ENCODE measurements at places on chromosomes 12 and 14. TPM values are rescaled to one million over a fixed set of nuclear protein-coding genes. Genes with fewer than 3 reads are reported as not detected.

DNA sequence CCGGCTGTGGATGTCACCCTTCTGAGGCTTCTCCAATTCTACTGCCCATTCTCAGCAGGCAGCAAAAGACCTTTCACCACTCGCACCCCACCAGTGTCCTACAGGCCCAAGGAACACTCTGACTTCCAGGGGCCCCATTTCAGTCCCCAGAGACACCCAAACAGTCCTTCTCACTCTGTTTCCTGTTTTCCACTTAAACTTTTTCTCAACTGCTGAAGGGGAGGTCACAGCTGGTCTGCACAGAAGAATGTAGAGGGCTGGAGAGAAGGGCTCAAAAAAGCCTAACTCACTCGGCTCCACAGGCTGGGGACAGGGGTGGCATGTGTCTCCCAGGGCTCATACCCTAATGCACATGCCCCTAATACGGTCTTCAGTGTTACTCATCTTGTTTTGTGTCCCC, 4.2 kb upstream of the DTX1 start:
- DNase-seq, result no peak

DNA sequence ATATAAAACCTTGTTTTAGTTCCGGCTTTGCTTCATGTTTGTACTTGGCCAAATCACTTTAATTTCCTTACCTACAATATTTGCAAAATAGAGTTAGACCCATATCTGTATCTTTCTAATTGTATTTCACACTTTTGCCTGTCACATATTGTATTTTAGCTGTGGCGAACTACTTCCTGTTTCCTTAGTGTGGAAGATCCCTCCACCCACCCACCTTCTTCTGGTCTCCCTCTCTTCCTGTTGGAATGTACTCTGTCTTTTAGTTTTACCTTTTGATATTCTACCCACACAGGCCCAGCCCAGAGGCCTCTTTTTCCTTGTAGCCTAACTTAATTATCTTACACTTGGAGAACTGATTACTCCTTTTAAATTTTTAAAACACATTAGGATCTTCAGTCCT, 78.2 kb downstream of the SCN8A start:
- DNase-seq, result no peak

DNA sequence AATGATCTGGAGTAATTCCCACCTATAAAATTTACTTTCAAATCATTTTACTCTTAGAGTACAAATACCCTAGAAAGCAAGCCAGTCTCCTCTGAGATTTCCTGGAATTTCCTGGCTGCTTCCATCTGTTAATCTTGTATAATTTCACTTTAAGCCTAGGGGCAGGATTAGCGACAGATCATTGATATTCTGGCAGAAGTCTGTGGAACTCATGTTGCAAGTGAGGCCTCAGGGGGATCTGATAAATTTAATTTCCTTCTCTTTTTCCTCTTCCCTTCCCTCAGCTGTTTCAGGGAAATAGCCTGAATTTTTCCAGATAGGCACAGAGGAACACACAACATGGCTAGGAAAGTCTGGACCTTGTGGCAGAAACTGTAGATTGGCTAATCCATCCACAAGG, 5.9 kb upstream of the KRT6A start:
- no peak for DNase-seq

GRCh38 chr12:107900588-107900987, 126.1 kb downstream of the ASCL4 start:
- no peak for DNase-seq

- DNase-seq, result peak; percentile 58
These were observed 2.4 kb upstream of the NAB2 start for GRCh38 chr12:57086493-57087009.

- DNase-seq, result no peak
These were observed 96.2 kb downstream of the CPSF2 start for GRCh38 chr14:92217936-92218335.

DNA sequence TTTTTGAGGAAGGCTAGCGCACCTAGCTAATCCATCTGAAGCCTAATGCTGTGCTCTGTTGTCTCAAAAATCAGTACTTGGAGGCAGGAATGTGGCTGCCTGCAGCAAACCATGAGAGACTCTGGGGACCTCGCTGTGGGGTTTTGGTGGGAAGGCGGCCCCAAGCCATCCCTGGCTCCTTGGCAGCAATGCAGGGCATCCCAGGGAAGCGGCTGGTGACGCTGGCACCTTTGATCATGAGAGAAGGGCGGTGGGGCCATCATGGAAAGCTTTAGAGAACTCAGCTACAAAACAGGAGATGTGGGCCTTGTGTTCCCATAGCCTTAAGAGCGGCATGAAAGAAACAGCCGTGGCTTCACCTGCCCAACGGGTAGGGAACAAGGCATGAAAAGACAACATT, 101.1 kb upstream of the SFSWAP start:
- no peak for DNase-seq

- no peak for DNase-seq
These were observed 98.1 kb downstream of the NEDD1 start for GRCh38 chr12:97005174-97005573.

- DNase-seq, result no peak
These were observed 46.0 kb upstream of the EVL start for GRCh38 chr14:100019156-100019744.

GRCh38 chr14:23562822-23563472, 4.6 kb downstream of the AP1G2 start:
- DNase-seq, result peak; percentile 70

DNA sequence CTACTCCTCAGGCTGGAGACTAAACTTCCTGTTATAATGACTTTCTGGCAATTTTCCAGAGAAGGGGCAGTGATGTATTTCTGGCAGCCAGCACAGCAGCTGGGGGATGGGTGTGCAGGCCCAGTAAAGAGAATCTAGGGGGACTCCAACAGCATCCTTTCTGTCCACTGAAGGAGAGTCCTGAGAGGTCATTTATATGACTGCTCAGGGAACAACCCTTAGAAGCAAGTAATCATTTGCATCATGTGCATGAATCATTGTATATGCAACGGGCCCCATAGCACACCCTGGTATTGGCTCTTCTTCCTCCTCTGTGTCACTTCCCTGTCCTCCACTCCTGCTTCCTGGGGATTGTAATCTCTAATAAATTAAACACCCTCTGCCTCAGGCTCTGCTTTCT, 493.8 kb downstream of the RPS29 start:
- no peak for DNase-seq

DNA sequence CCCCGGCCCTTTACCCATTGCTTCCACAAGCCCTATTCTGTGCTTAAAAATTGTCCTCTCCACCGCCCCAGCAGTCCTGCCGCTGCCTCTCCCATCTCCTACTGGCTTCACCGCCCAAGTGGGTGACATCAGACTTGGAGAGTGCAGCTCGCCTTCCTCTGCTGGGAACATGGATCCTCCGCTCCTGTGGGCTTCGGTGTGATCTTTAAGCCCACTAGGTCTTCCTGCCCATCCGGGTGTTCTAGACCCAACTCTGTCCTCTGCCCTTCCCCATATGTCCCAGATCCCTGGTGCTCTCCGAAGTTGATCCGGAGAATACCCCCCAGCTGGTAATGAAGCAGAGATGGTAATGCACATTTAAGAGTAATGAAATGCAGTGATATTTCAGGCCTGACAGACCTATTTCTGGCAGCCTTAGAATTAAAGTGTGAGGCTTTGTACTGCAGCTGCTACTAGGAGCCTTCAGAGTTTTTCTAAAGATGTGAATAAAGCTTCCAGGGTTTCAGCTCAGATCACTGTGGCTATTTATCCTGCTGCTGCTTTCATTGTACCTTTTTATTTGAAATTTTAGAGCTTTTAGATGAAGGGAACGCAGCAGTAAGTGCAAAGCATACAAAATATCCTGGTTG, 22.9 kb upstream of the CTDSP2 start:
- DNase-seq, result no peak

DNA sequence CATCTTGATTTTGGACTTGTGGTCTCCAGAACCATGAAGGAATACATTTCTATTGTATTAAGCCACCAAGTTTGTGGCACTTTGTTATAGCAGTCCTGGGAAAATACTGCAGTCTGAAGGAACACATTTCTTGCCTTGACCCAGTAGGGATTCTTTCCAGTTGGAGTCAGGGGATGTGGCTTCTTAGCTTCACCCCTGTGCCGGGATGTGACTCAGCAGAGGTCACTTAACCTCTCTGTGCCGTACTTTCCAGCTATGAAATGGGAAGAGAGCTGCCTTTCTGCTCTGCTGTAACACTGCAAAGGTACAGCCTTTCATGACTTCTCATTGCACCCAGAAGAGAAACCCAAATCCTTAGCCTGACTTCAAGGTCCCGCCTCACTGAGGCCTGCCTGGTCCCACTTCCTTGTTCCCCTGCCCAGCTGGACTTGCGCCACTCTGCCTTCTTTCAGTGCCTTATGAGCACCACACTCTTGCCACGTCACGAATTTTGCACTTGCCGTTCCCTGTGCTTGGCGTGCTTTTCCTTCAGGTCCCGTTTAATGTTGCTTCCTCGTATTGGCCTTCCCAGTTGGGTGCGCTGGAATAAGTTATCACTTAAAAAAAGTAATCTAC, 24.2 kb downstream of the CHST11 start:
- DNase-seq, result no peak

DNA sequence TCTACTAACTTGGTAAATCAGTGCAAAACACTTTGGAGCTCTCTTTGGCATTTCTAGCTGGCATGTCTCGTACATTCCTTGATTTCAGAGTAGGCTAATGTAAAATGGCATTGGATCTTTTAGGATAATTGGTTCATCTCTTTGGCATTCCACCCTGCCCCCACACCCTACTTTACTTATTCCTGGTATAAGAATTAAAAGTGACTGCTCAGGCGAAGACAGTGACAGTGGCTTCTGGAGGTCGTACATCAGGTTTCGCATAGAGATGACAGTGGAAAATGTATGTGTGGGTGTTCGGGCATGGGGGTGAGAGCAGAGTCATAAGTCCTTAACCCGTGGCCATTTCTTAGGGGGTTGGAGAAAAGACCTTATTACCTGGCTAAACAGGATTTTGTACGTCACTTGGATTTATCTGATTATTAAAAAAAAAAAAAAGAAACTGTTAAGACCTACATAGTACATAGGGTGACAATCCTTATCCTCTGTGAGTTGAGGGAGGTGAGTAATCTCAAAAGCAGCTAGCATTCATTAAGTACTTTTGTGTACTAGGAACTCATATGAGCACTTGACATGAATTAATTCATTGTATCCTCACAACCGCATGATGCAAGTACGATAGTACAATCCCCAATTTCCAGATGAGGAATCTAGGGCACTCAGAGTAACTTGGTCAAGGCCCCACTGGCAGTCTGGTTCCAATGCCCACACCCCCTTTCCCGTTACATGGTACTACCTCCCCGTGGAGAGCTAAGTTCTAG, 22.4 kb upstream of the KCNK13 start:
- no peak for DNase-seq

DNA sequence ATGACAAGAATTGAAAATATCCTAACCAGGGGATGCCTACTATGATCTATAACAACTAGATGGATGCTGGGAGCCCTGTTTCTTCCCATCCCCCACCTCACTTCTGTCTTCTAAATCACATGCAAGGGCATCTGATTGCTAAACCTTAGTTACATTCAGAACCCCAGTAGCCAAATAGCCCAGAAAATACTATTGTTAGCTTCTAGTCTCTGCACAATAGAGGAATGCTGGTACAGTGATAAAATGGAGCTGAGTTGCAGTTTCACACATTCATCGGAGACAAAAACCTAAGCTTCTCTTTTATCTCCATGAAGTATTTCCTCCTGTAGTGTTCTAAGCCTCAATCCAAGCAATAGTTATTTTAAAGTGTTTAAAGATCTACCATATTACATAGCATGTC, 942.9 kb downstream of the RPS29 start:
- no peak for DNase-seq

GRCh38 chr14:56194042-56194441, 75.8 kb downstream of the PELI2 start:
- no peak for DNase-seq

Gene NID2
- polyA plus RNA-seq, result 0.62 TPM

Gene MYF5
- polyA plus RNA-seq, result not detected

Gene RBP5
- not detected for polyA plus RNA-seq

Gene MFAP5
- polyA plus RNA-seq, result not detected

Gene IGFBP6
- polyA plus RNA-seq, result 16.9 TPM
